ENCODE measurements at places on chromosomes 1 and 21.
A peak's percentile ranks its signal among the peaks of the same experiment; 100 is the strongest.

- no peak for DNase-seq
Observed at GRCh38 chr1:241551759-241552638, 19.8 kb downstream of the KMO start.

- peak; percentile 29 for DNase-seq
Observed at GRCh38 chr21:37412603-37413360, 46.2 kb downstream of the DYRK1A start.

DNA sequence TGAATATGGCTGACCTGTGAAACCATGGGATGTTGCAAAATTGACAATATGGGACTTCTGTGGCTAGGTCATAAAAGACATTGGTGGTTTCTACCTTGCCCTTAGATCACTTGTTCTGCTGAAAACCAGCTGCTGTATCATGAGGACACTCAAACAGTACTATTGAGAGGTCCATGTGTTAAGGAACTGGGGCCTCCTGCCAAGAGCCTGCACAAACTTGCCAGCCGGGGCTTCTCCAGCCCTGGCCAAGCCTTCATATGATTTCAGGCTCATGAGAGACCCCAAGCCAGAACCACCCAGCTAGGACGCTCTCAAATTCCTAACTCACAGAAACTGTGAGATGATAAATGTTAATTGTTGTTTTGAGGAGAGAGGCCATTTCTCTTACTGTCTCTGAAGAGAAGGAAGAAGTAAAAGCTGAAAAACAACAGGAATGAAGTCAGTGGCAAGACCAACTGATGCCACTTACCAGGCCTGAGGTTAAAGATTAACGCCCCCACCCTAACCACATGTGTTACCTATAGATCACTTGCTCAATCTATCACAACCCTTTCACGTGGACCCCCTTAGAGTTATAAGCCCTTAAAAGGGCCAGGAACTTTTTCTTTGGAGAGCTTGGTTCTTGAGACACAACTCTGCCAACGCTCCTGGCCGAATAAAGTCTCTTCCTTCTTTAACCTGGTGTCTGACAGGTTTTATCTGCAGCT is 3.9 kb upstream of the PITHD1 start:
- DNase-seq: no peak

- peak; percentile 62 for DNase-seq
Observed at GRCh38 chr1:150613061-150613920, 16.1 kb downstream of the ENSA start.

- DNase-seq: no peak
Observed at GRCh38 chr1:225750420-225750819, 27.2 kb upstream of the SRP9 start.

Data from amniotic stem cell (primary cell).